ENCODE measurements at places on chromosomes 16 and 17.
A peak's percentile ranks its signal among the peaks of the same experiment; 100 is the strongest.

DNA sequence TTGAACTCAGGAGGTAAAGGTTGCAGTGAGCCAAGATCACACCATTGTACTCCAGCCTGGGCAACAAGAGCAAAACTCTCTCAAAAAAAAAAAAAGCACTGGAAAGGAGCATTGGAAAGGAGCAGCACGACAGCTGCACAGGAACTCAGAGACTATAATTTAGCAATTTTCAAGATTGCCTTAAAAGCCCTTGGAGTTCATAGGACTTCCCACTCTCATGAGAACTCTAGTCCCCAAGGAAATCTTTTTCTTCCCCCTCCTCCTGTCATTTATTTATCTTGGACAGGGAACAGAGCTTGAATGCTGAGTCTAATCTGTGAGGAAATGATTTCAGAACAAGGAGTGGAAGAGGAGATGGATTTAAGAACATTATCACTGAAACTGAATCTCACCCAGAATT lies 69.0 kb downstream of the PLXDC1 start:
- no peak for DNase-seq

GRCh38 chr16:89913408-89914387 lies 5.0 kb upstream of the MC1R start:
- no peak for DNase-seq

DNA sequence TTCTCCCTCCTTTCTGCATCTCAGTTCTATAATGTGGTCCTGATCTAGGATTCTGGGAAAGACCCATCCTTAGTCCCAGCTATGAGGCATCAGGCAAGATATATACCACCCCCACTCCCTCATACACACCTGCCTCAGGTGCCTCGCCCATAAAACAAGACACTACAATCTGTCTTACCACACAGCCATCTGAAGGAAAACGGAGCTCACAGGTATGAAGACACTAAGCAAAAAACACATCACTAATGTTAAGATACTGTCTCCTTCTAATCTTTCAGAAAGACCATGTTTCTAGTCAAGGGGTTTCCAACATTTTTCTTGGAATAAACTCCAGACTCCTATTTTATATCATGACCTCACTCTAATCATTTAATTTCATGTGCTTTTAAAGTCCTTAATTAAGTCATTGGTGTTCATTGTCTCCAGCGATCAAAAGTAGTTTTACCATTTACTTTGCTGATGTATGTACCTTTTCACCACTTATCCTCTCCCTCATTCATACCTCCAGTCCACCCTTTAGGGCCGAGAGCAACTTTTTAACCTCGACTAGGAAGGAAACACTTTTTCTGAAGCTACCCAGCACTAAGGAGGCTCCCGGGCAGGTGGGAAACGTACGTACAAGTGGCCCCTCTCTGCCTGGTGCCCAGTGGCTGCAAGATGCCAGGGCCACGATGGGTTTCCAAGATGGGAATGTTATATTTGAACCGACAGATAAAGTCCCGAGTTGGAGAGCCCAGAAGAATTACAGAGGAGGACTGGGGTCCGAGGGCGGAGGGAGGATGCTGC lies 979 bp downstream of the MAP3K14 start:
- peak; percentile 15 for DNase-seq

DNA sequence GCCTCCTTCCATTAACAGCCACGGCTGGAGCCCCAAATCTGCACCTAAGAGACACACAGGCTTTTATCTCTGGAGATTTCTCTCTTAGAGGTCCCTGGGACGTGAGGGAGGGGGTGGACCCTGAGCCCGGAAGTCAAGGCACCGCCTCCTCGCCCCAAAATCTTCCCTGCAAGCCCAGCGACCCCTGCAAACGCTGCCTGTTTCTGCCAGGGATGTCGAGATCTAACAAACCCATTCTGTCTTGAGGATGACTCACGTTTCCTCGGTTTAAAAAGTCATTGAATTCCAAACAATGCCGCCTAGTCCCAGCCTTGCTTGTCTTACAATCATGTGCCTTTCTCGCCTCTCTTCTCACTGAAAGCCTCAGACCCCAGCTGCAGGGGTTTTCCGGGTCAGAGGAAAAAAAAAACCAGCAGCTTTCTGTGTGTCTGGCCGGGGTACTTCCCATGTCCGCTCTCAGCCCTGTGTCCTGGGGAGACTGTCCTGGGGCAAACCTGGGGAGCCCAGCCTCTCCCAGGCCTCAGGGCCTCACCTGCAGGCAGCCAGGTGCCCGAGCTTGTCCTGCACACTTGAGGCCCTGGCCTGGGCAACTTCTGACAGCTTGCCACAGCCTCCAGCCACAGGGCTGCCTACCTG lies 15.4 kb downstream of the ARL2BP start:
- peak; percentile 81 for DNase-seq

DNA sequence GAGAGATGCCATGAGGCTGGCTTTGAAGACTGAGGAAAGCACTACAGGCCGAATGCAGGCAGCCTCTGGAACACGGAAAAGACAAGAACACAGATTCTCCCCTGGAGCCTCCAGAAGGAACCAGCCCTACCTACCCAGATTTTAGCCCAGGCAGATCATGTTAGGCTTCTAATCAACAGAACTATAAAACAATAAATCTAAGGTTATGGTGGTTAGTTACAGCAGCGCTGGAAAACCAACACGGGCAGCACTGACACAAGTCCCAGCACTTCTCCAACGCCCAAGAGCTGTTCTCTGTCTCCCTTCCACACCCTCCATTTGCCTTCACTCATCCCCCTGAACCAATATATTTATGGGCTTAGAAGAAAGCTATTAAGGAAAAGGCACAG lies 7.5 kb downstream of the ANKRD11 start:
- no peak for DNase-seq

DNA sequence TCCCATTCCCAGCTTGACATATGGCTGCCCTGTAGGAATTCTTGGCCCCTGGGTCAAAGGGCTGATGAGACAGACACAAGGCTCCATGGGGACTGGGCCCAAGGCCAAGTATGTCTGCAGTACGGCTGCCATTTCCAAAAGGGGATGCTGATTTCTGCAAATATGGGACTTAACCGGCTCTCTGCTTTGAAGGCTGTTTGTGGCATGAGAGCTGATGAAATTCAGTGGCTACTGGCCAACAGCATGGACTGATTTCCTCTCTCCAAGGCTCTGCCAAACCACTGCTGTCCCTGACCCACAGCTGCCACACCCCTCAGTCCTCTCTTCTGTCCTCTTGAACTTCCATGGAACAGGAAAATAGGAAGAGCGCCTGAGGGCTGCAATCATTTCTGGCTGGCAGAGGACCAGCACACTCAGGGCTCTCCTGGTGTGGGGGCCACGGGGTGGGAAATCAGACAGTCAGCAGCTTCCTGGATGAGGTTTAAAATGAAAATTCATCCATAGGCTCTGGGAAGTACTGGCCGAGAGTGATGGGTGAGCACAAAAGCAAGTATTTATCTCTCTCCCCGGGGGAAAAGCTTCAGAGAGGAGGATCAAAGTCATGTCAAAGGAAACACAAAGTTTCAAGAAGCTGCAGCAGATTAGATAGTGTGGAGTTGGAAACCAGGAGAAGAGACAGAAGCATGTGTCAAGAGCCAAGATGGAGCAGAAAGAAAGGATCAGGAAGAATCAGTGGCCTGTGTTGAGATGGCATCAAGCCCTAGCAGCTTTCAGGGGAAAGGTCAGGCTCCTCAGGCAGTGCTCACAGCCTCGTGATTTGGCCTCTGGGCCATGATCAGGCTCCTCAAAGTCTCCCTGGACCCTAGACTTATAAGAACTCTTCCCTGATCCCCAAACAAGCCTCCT lies 64.1 kb upstream of the SREBF1 start:
- DNase-seq = no peak

GRCh38 chr17:40675905-40676304 lies 10.9 kb upstream of the KRT222 start:
- DNase-seq = no peak

- DNase-seq = no peak
These were observed 7.4 kb upstream of the PGS1 start for GRCh38 chr17:78371056-78371455.

DNA sequence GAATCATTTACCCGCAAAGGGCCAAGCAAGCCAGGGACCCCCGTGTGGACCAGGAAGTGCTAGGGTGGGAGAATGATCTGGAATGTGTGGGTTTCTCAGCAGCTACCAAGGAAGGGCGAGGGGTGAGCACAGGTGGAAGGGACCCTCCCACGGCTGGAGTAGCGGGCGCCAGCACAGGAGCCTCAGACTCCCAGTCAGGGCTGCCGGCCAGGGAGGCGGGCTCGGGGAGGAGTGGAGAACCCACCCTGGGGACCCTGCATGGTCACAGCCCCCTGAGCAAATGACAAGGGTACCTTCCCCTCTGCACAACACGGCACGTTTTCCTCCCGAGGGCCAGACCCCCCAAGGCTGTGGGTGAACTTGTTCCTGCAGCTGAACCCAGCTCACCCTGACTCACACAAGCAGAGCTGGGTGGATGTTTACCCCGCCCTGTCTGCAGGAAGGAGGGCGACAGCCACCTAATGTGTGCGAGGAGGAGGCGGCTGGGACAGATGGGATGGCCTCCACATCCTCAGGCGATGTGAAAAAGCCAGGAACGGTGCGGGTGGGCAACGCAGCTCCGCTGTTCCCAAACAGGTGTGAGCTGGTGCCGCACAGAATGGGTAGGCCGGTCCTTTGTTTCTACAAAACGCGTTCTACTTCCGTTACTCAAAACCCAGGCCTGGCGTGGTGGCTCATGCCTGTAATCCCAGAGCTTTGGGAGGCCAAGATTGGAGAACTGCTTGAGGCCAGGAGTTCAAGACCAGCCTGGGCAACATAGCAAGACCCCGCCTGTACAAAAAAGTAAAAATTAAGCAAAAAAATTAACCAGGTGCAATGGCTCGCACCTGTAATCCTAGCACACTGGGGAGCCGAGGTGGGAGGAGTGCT lies 6.2 kb downstream of the ECI1 start:
- DNase-seq = no peak

DNA sequence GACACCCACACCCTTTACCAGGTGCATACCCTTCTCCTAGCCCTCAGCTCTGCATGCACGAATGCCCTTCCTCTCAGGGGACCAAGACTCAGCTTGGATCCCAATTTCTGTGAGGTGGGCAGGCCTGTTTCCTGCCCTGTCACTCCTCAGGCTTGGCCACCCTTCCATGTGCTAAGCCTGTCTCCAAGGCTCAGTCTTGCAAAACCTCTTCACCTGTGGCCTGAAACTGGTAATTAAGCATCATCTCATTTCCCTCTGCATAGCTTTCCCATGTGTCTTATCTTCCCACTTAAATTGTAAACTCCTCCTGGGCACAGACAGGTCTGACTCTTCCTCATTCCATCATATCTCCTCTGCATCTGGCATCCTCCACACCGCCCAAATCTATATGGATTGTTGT lies 31.0 kb upstream of the SMPD3 start:
- DNase-seq = no peak

GRCh38 chr17:50147841-50148225 lies 2.6 kb downstream of the PPP1R9B start:
- no peak for DNase-seq

GRCh38 chr17:74176546-74177001 lies 26.9 kb upstream of the RPL38 start:
- DNase-seq = peak; percentile 63

- no peak for DNase-seq
These were observed 232.1 kb upstream of the CACNG5 start for GRCh38 chr17:66602659-66603384.

- DNase-seq = peak; percentile 47
These were observed 13.5 kb downstream of the SPATA32 start for GRCh38 chr17:45248132-45248957.

DNA sequence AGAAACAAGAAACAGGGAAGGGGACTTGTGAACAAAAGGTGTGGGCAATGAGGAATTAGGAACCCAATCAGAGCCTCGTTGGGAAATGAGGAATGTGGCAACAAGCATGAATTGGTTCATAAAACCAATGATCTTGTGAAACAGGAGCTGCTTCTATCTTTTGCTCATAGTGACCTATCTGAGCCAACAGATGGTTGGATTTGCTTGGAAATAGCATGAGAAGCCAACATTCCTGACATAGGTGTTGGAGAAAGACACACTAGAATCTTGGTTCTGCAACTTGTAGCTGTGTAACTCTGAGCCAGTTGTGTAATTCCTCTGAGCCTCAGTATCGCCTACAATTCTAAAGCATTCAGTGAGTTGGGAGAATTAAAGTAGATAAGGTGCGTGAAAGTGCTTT lies 251.9 kb upstream of the AXIN2 start:
- no peak for DNase-seq
